ELF-1 (cell line): ENCODE measurements at places on chromosomes 1 and 21.

GRCh38 chr1:119288751-119289150 lies 79.8 kb upstream of the HAO2 start:
- DNase-seq: no peak

GRCh38 chr1:10484521-10484920 lies 9.8 kb downstream of the PEX14 start:
- DNase-seq: no peak

GRCh38 chr1:30513396-30514136 lies 209.8 kb downstream of the MATN1 start:
- no peak for DNase-seq

- no peak for DNase-seq
These were observed 19.5 kb upstream of the CYP4X1 start for GRCh38 chr1:47003896-47004403.
